ENCODE measurements at places on chromosomes 7 and 10.

GRCh38 chr7:11751807-11752389 lies 80.1 kb downstream of the THSD7A start:
- DNase-seq, result peak; percentile 18

DNA sequence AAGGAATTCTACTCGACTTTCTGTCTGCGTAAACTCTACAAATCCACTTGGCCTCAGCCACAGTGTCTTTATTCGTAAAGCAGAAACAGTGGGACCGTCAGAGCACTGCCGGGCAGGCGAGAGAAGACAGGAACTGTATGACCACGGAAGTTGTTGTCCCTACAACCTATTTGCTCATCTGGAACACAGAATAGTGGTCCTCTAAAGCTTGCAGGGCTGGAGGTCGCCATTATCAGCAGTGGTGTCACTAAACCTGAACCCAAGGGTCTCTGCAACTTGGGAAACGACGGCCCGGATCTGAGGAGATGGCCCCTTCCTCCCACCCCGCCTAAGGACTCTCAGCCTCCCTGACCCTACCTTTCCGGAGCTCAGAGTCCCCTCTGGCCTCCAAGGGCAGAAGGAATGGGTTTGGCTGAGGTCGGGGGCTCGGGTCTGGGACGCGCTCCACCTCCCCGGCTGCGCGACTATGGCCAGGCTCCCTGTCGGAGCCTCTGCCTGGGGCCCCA lies 442 bp downstream of the STYXL1 start:
- peak; percentile 16 for DNase-seq

- DNase-seq, result peak; percentile 73
These were observed at the start of gene MET for GRCh38 chr7:116671681-116672595. MET (plus strand) TSS chr7:116672196; CDS start chr7:116699085, 26,889 bp downstream.

DNA sequence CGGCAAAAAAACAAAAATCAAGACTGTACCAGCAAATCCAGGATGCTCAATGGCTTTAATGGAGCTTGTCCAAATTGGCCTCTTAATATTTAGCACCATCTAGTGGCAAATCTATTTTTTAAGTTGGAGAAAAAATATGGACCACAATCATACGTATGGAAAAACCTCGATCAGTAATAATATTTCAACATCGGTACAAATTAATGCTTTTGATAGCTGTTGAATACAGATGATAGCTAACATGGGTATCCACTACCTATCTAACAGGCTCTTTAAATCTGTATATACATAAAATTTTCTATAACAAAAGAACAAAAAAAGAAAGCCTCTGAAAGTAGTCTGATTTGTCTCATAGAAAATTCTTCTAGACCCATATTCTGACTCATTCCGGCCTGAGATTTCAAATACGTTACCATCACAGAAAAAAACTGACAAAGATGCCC lies 29.2 kb downstream of the COA1 start:
- DNase-seq, result peak; percentile 84
